ENCODE measurements at places on chromosomes 5 and 9.

GRCh38 chr9:81609782-81610739, 79.3 kb downstream of the TLE1 start:
- DNase-seq, result no peak

GRCh38 chr9:97507428-97507984, 6.0 kb downstream of the TMOD1 start:
- DNase-seq, result no peak

DNA sequence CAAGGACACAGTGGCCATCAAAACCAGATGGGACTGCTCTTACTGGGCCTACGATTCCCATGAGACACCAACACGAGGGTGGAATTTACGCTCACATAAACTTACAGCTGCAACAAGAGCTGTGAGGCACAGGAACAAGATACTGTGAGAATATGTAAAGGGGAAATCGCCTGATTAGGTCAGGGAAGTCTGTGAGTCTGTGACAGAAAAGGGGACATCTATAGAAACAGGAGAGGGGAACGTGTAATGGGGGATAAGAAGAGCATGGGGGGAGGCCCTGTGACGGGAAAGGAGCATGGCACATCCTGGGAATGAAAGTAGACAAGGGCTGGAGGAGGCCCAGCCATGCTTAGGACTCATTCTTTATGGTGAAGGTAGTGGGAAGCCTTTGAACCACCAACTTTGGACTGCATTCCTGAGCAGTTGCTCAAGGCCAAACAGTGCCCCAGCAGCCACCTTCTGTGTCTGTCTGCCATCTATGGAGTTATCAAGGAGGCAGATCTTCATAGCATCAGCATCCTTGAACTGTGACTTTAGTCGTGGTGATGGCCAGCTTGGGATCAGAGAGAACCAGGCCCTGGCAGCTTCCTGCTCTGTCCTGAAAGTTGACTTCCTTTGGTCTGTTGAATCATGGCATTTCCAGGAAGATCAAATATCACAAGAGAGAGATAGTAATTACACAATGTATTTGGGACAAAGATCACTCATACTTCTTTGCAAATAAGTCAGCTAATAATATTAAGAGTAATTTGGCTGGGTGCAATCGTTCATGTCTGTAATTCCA, 87.9 kb upstream of the FAM169A start:
- DNase-seq, result no peak

DNA sequence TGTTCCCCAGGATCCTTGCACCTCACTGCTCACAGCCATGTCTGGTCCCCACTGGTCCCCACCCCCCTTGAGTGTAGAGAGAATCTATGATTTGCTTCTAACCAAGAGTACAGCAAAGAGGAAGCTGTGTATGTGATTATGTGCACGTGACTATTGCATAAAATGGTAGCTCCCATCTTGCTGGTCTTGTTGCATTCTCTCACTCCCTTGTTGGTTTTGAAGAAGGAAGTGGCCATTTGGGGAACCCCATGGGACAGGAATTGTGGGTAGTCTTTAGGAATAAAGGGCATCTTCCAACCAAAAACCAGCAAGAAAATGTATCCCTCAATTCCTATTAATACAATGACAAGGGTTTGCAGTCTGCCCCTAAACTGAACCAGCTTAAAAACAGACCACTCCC, 5.2 kb upstream of the FCN2 start:
- no peak for DNase-seq

GRCh38 chr9:110900456-110900855, 137.8 kb downstream of the LPAR1 start:
- no peak for DNase-seq

DNA sequence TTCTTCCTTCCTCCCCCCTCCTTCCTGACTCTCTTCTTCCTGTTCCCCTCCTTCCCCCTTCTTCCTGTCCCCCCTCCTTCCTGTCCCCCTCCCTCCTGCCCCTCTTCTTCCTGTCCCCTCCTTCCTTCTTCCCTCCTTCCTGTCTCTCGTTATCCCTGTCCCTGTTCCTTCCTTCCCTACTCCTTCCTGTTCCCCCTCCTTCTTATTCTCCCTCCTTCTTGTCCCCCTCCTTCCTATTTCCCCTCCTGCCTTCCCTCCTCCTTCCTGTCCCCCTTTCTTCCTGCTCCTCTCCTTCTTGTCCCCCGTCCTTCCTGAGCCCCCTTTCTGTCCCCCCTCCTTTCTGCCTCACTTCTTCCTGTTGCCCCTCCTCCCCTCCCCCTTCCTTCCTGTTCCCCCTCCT, 70.6 kb downstream of the COL5A1 start:
- DNase-seq, result no peak

GRCh38 chr9:69019808-69020207, 5.9 kb upstream of the PRKACG start:
- DNase-seq, result no peak

Measured in stimulated activated CD4-positive, alpha-beta T cell treated with anti-CD3 and anti-CD28 coated beads, Interleukin-1b, Interleukin-23, amount 100 ng/mL, for 1 hour (primary cell).